ENCODE measurements at places on chromosomes 1 and 21.

GRCh38 chr1:198258491-198258890 lies 101.7 kb downstream of the NEK7 start:
- DNase-seq: peak; percentile 71

- DNase-seq: no peak
These were observed 20.8 kb downstream of the FAM151A start for GRCh38 chr1:54602554-54602953.

- DNase-seq: no peak
These were observed 91.3 kb downstream of the COLGALT2 start for GRCh38 chr1:183946320-183946613.

GRCh38 chr21:43375006-43375836 lies 51.7 kb downstream of the SIK1 start:
- no peak for DNase-seq

GRCh38 chr1:31181515-31182343 lies 58.0 kb downstream of the NKAIN1 start:
- peak; percentile 33 for DNase-seq

DNA sequence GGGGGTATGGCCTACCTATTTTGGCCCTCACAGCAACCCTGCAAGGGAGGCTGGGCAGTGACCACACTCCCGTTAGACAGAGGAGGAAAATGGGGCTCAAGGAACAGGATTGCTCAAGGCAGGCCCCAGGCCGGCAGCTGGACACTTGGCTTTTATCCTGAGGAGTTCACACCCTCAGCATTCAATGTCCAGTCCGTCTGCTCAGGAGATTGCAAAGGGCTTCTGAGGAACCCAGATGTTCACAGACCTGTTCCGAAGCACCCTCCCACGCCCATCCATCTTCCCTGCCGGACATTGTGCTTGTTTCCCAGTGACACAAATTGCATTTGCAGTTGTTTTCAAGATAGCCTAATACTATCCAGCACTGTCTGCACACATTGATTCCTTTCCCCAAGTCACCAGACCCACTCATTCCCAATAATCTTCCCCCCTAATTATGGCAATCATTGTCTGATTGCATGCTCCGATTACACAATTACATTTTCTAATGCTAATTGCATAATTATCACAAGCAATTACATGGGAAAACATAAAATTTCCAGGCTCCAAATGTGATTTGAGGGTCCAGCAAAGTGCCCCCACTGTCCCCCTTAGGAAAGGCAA lies 4.3 kb upstream of the UBL4B start:
- DNase-seq: no peak

DNA sequence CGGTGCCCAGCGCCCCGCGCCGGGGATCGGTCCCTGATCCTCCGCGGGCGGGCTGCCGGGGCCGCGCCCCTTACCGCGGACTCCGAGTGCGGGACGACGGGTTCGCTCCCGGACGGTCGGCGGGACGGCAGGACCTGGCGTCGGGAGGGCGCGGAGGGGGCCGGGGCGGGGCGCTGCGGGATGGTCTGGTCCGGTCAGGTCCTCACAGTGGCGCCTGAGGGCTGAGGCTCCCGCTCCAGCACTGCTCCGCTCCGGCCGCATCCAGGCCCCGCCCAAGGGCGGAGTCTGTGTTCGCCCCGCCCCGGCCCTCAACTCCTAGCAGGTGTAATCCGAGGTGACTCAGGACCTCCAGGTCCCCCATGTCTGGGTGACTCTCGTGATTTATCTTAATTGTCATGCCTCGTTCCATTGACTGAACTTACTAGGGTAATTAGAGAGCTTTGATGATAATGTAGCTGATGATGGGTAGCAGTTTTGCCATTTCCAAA lies at the start of gene RAB3B:
Gene RAB3B, minus strand, starts transcription at position 223 of the 488 bp plus-strand sequence. CDS start 13,583 bp downstream, outside the sequence.
- DNase-seq: peak; percentile 57

DNA sequence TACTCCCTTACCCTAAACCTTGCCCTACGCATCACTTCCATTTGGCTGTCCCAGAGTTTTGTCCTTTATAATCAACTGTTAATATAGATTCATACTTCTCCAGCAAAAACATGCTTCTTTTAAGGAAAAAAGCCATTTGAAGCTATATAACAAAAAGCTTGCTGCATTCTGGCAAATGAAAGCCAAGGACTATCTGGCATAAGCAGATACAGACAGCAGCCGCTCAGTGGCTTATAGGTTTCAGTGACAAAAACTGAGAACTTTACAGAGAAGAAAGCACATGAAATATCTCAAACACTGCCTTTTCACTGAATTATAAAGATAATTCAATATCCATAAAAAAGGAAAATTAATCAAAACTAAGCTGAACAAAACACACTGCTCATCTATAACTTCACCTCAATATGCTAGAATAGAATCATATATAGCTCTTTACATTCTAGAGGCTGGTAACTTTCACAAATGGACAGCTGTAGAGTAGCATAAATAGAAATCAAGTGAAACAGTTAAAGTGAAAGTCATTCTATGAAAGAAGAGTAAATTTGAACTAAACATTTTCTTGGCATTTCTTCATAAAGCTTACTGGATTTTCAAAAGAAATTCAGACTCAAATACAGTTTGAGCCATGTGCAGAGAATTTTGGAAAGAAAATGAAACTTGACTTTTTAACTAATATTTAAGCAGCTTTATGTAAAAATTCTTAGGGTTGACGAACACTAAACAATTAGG lies 19.6 kb downstream of the CDC42BPA start:
- no peak for DNase-seq

DNA sequence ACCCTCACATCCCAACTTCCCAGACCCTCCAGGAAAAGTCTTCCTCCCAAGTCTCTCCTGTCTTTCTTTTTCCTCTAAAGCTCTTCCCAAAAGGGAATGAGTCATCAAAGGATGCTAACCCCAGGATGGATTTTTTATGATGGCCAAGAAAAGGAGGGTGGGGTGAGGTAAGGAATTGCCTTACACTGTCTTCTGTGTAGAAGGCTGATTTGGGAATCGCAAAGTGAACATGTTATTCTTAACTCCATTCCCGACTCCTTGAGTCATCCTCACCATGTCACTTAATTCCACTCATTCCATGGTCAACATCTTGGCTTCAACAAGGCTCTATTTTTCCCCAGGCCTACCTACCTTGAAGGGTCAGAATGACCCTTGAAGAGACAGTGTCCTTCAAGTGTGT lies 44.0 kb downstream of the TBX15 start:
- peak; percentile 35 for DNase-seq

DNA sequence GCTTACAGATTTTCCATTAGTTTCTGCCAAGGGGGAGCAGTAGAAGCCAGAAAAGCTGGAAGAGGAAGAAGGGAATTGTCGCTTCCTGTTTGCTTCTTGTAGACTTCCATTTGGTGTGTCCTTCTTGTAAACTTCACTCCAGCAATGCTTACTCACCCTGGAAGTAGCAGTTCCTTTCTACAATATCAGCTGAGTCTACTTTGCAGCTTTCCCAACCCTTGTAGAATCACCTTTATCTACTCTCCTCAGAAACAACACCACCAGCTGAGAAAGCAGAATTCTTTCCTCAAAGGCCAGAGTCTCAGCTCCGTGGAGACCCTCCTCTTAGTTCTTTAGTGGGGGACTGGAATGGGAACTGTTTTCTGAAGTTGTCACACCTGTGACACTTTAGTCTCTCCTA lies 1136.7 kb upstream of the TMPRSS15 start:
- no peak for DNase-seq

GRCh38 chr1:118828038-118828437 lies 160.1 kb downstream of the TBX15 start:
- DNase-seq: no peak

- DNase-seq: no peak
These were observed 310.9 kb downstream of the MATN1 start for GRCh38 chr1:30412241-30413110.

- DNase-seq: no peak
These were observed 26.8 kb upstream of the SLC30A1 start for GRCh38 chr1:211605603-211606331.

GRCh38 chr1:166133857-166134256 lies 32.9 kb downstream of the FAM78B start:
- no peak for DNase-seq

- DNase-seq: no peak
These were observed 4.5 kb downstream of the AJAP1 start for GRCh38 chr1:4658643-4659628.

GRCh38 chr1:78069784-78070183 lies 24.0 kb downstream of the GIPC2 start:
- no peak for DNase-seq

DNA sequence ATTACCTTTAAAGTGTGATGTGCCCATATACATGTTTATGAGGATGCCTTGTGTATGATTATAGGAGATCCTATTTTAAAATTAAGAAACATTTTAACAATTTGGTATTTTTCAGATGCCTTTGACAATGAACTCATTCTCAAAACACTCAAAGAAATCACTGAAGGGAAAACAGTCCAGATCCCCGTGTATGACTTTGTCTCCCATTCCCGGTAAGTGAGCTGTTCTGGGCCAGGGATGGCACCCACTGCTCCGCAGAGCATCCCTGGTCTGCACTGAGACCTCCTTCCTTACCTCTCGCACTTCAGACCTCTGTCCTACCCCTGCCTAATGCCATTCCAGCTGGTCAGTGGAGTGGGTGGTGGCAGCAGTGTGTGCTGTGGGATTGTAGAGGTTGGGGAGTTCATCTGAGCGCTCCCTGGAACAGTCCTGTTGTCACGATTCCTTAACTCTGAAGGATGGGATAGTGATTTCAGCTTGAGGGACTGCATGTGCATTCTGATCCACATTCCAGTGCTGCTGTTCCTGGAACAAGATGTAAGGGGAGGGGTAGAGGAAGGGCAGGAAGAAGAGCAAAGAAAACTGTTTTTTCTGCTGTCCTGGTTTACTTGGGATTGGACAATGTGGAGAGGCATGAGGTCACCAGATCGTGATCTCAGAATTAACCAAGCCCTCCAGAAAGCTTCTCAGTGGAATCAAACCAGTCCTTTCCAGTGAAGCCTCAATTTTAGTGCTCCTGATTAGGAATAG lies 63.9 kb downstream of the UCK2 start:
- DNase-seq: no peak

- no peak for DNase-seq
These were observed 3.1 kb downstream of the PRDM2 start for GRCh38 chr1:13703128-13703513.

DNA sequence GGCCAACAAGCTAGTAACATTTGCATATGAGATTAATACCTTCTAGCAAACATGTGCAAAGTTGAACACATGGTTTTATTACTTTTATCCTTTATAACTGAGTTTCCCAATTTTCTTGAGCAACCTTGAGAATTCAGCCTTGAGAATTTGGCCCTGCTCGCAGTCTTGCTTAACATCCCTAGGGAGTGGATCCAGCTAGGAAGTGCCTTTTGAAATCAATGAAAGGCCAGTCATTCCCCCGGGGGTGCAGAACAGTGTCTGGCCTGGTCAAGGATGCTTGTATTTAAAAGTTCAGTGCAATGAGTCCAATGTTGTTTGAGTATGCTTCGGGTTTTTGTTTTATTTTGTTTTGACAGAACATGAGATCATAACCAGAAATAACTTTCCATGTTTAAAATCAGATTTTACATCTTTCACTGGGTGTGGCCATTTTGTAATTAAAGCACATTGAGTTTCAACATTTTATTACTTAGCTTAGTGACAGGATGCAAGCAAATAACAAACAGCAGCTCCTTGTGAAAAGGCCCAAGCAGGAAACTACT lies 16.7 kb downstream of the PALMD start:
- peak; percentile 96 for DNase-seq

GRCh38 chr1:26259578-26259977 lies 20.3 kb upstream of the SH3BGRL3 start:
- no peak for DNase-seq

DNA sequence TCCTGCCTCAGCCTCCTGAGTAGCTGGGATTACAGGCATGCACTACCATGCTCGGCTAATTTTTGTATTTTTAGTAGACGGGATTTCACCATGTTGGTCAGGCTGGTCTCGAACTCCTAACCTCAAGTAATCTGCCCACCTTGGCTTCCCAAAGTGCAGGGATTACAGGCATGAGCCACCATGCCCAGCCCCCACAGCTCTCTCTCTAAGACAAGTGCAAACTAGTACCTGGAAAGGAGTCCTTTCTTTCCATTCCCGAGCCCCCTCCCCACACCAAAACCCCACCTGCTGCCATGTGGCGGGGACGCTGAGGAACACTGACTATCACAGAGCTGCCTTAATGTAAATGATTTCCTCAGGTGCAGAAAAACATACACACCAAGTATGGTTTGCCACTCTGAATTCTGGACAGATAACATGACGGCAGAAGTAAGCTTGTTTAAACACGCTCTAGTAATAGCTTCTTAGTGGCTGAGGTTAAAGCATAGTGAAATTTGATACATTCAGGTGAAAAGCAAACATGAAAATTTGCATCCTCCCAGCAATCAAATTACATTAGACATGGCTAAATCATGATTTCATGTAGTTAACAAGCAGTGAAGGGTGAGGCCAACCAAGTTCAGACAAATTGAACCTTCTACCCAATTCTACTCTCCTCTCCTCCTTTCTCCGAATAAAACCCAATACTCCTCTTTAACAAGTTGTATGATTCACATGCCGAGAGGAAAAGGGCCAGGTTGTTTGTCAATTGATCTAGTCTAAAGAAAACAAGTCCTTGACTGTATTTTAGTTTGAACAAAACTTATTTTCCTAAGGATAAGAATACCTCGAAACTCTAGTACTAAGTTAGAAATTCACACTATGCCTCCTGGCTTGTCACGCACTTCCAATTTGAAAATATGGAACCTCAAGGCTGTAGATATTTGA lies 19.8 kb downstream of the ERRFI1 start:
- DNase-seq: no peak

DNA sequence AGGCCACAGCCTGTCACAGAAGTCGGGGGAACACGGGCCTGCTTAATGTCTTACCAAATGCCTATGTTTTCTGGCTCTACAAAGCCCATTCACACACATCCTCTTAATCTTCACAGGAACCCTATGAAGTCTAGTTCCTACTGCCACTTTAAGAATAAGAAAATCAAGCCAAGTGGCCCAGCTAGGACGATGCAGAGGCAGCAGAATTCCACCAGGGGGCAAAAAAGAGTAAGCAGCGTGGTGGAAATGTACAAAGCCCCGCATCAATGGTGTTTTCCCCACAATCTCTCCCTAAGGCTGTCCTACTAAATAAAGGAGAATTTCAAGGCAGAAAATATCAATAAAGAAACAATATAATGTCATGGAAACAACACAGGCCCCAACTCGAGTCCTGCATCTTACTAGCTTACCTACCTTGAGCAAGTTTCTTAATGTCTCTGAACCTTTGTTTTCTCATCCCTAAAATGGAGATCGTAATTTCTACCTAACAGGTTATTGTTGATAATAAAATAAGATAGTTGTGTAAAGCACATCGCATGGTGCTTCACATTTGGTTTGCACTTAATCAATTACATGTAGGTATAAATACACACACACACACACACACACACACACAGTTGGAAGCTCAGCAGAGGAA lies 21.4 kb downstream of the SEC16B start:
- DNase-seq: peak; percentile 83

DNA sequence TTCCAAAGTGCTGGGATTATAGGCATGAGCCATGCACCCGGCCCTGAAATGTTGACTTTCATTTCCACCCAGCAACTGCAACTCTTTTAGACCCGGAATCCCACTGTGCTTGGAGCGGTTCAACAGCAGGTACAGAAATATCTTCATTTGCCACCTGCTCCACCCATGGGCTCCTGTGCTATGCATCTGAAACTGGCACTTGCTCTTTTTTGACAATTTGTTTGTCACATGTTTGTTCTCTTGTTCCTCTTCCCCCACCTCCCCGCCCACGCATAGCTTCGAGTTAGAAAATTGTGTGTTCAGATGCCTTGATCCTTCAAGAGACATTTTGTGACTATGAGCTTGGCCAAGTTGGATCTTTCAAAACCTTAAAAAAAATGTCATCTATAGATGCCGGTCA lies 2.4 kb upstream of the IFNLR1 start:
- DNase-seq: no peak

- peak; percentile 8 for DNase-seq
These were observed 45.3 kb upstream of the GJB5 start for GRCh38 chr1:34709547-34709946.

All from fibroblast of the aortic adventitia (primary cell).